ENCODE measurements at places on chromosomes 12 and 14.
A peak's percentile ranks its signal among the peaks of the same experiment; 100 is the strongest.

DNA sequence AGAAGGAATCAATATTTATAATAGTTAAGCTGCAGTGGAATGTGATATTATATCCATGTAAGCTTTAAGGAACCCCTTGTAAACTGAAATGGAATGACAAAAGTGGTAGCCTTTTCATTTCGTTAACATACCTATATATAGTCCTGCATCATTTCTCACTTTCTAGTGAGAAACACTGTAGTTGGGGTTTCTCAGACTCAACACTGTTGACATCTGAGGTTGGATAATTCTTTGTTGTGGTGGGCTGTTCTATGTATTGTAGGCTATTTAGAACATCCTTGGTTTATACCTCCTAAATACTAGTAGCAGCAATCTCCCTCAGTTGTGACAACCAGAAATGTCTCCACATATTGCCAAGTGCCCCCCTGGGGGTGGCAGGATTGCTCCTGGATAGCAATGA, 79.1 kb downstream of the RAD52 start:
- DNase-seq = no peak

- DNase-seq = no peak
Measured at GRCh38 chr12:71772735-71773134, 18.1 kb downstream of the RAB21 start.

DNA sequence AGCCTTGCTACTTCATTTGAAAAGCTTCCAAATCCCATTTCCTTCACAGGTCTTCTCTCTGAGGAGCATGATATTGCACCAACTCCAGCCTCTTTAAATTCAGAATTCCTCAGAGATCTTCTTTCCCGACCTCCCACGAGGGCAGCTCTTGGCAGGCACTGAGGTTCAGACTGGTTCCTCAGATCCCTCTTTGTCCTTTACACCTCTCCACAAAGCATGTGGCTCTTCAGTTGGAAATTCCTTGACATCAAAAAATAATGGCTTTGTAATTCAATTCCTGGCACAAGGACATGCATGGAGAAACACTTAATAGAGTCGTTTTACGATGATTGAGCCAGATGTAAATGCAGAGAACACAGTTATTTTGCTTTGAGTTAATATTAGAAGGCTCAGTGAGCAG, 63.2 kb upstream of the TMX1 start:
- DNase-seq = peak; percentile 26

- DNase-seq = no peak
Measured at GRCh38 chr12:131547555-131547954, 163.3 kb upstream of the SFSWAP start.

DNA sequence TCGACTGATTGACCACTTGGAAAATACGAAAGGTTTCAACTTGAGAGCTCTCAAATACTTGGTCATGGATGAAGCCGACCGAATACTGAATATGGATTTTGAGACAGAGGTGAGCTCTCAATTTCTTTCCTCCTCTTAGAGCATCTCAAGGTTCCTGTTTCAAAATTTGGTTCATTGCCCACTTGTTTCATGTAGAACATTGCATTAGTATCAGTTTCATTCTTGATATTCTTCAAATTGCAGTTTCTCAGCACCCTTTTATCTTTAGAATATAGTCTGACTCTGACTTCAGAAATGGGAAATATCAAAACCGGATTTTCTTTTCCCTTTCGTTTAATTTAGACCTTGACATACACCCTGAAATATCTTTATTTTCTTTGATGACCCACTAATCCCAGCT, 8.8 kb downstream of the DDX47 start:
- DNase-seq = no peak

GRCh38 chr14:21575661-21576060, 4.2 kb downstream of the OR10G3 start:
- DNase-seq = no peak

DNA sequence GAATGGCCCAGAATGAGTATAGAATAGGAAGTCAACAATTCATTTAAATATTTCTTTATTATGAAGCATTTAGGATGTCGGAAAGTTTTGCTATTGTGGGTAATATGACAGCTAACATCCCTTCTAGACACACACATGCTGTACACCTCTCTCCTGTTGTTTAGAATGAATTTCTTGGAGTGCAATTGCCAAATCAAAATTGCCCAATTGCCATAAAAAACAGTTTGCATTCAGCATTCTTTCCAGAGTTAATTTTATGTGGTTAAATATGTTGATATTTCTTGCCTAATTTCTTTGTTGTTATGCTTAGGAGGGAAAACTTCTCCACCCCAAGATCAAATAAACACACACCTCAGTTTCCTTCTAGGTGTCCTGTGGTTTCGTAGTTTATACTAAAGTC, 16.9 kb upstream of the SMCO2 start:
- no peak for DNase-seq

DNA sequence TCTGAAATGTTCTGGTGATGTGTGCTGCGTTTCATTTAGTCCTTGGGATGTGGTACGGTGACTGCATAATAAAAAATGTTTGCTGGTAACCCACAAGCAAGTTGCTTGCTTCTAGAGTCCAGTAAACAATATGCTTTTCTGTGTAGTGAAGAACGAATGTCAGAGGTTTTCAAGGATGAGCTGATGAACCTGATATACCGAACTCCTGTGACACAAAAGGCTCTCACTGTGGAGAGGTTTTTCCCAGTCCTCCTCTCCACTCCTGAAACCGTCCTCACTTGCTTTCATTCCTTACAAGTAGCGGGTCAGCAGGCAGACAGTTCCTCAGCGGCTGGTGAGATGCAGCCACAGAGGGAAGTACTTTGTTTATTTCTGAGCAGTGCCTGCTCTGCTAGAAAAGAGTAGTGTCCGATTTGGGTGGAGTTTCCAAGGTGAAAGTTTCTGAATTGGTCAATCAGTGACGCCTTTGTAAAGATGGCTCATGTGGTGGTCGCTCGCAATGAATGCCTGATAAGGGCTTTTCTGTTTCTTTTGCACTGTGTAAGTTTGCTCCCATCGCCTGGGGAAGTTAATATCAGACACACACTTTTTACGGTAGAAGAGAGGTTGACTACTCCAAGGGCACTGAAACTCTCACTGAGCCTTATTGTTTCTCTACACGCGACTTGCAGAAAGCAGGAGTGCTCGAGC, 3.0 kb downstream of the ETV6 start:
- peak; percentile 63 for DNase-seq

DNA sequence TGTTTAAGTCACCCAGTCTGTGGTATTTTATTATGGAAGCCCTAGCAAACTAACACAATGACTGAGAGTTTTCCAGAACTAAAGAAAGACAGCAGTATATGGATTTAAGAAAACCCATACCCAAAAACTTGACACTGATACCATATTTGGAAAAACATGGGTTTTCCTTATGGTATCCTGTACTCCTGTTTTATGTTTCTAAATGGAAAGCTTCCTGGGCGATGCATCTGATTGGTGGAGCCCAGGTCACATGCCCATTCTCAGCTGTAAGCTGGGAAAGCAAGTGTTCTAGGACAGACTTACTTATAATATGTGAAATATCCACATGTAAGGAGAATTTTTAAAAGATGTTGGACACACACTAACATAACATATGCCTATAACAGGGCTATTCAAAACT, 4.5 kb upstream of the RNASE4 start:
- peak; percentile 53 for DNase-seq

- DNase-seq = peak; percentile 19
Measured at GRCh38 chr12:85280165-85280983, at the start of gene ALX1. ALX1 (plus strand) TSS chr12:85280220; CDS start chr12:85280262, 42 bp downstream.

- DNase-seq = peak; percentile 20
Measured at GRCh38 chr14:57352396-57353170, 37.8 kb upstream of the NAA30 start.

DNA sequence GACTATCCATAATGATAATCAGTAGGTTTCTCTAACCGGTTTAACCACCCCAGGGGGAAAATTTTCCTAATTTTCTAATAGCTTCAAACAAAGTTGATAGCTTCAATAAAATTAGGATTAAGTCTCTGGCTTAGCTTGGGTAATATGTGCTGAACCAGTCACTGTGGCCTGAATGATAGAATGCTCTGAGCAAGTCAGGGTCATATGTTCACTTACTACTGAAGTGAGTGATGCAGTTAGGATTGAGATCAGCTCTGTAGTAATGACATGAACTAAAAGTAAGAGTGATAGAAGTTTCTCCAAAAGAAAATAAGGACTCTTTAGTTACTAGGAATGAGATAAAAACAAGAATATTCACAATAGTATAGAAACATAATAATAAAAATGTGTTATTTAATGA, 32.6 kb downstream of the ETNK1 start:
- peak; percentile 46 for DNase-seq

DNA sequence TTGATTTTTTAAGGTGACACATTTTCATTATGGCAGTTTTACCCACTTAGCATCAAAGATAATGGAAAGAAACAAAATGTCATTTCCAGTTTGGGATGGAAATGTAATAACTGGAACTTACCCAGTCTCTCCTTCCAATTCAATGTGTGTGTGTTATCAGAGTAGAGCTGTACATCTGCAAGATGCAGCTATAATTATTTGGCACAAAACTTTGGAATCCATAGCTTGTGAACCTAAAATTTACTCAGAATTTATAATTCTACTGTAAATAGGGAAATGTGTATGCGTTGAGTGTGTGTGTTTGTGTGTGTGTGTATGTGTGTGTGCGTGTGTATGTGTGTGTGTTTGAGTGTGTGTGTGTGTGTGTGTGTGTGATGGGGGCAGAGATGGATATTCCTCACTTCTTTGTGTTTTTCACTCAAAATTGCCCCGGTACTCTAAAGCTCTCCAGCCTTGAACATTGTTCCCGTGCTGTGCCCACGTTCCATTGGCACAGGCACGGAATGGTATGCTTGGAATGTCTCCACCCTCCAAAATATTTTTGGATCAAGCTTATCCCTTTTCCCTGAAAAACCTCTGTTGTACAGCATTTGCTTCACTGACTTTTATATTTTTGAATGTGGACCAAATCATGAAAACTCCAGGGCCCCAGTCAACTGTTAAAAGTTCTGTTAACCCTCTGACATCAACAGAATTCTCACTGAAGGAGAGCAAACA, 150.2 kb upstream of the BMP4 start:
- peak; percentile 28 for DNase-seq

DNA sequence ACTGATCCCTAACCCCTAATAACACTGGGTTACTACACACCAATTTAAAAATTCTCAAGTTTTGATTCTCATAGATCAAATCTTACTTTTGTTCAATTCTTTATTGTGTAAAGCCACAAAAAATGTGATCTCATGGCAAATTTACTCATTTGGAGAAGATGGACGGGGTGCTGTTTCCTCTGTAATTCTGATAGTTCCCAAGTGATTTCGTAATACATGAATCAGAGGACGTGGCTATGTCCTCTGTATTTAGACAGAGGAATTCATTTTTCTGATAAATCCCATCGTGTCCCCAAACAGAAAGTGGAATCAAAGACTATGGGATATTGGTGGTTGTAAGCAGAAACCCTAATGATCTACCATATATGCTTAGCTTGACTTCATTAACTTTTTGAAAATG, 76.6 kb upstream of the GNG2 start:
- peak; percentile 11 for DNase-seq

DNA sequence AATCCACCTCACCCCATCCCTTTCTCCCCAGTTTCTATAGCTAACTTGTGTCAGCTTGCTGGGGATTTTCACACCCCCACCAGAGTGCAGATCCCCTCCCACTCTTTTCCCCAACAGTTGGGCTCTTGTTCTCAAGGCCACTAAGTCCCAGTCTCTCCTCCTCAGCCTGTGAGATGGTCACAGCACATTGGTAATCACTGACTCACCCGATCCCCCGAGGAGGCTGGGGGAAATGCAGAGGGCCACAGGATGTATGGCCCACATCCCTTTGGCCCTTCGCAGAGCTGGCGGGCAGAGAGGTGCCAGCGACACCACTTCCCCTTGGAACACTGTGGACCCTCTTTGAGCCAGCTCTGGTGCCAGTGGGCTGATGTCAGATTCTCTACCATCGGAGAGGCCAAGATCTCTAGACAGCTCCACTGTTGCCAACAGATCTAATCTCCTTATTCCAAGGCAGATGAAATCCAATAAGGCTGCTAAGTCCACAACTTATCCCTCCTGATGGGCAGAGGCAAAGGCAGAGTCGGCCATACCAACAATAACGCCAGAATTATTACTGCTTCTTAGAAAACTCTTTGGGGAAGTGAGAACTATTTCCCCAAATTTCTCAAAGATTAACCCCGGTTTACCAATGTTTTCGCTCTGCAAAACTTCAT, 1.6 kb downstream of the FMNL3 start:
- DNase-seq = peak; percentile 79

DNA sequence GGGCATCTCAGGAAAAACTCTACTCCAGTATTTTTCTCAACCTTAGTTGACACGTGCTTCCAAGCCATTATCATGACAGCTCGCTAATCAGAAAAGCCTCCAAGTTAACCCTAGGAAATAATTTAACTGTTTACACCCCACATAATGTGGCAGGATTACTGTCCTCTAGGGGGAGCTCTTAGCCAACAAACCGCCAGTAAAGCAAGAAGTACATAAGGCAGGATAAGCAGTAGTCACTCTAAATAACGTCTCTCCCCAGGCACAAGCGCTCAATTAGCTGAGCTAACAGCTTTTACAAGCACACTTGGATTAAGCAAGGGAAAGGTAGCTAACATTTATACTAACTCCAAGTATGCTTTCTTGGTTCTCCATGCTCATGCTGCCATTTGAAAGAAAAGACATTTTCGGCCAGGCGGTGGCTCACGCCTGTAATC, 22.8 kb downstream of the APOBEC1 start:
- peak; percentile 39 for DNase-seq

- peak; percentile 92 for DNase-seq
Measured at GRCh38 chr12:25151476-25151875, 43.5 kb downstream of the DNAI7 start.

DNA sequence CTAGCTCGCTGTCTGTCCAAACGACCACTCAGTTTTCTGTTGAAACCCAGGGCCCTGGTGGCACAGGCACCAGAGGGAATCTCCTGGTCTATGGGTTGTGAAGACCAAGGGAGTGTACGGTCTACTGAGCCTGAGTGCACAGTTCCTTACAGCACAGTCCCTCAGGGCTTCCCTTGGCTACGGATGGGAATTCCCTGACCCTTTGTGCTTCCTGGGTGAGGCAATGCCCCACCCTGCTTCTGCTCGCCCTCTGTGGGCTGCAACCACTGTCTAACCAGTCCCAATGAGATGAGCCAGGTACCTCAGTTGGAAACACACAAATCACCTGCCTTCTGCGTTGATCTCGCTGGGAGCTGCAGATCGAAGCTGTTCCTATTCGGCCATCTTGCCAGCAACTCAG, 22.6 kb downstream of the GPHN start:
- peak; percentile 43 for DNase-seq

DNA sequence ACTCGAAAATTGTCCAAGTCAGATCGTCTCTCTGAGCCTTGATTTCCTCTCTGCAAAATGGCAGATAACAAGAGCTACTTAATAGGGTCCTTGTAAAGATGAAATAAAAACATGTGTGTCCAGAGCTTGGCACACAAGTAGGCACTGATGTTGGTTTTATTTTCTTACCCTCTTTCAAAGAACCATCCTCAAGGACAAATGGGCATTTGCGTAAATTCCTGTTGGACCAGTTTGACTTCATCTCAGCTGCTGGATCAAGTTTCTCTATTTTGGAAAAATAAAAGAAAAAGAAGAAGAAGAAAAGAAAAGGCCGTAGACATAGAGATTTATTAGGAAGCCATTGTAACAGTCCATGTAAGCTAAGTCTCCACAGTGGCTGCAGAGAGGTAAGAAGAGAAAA, 47.2 kb downstream of the MAP1LC3B2 start:
- no peak for DNase-seq

GRCh38 chr12:21759737-21760136, 14.8 kb downstream of the KCNJ8 start:
- DNase-seq = no peak

- DNase-seq = no peak
Measured at GRCh38 chr14:75054421-75054820, 3.2 kb upstream of the MLH3 start.

Measured in kidney tubule cell (primary cell).